ENCODE measurements at places on chromosomes 6 and 20. TPM values are rescaled to one million over a fixed set of nuclear protein-coding genes. Genes with fewer than 3 reads are reported as not detected.

The COL9A1 gene
- 2.4 TPM for polyA plus RNA-seq

The KCNB1 gene
- 12.3 TPM for polyA plus RNA-seq

The SLPI gene
- not detected for polyA plus RNA-seq

The CST7 gene
- not detected for polyA plus RNA-seq

The SPATA25 gene
- not detected for polyA plus RNA-seq
